ENCODE measurements at places on chromosomes 1 and 21.
A peak's percentile ranks its signal among the peaks of the same experiment; 100 is the strongest.

DNA sequence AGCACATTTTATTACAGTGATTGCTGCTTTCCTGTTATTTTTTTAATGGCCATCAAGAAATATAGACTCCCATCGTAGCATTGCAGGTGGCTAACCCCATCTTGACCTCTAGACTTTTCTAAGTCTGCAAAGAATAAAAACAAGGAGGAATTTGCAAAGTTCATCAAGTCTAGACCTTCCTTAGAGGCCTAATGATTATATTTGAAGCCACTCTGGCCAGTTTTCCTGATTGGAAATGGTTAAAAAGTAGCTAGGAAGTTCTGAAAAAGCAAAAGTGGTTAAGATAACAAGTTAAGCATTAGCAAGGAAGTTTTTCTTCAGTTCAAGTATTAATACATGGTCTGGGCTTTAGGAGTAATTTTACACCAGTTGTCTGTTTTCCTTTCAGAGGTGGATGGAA lies 16.7 kb upstream of the KCNJ15 start:
- no peak for DNase-seq

- DNase-seq = peak; percentile 17
These were observed 35.4 kb upstream of the CITED4 start for GRCh38 chr1:40897513-40897912.

DNA sequence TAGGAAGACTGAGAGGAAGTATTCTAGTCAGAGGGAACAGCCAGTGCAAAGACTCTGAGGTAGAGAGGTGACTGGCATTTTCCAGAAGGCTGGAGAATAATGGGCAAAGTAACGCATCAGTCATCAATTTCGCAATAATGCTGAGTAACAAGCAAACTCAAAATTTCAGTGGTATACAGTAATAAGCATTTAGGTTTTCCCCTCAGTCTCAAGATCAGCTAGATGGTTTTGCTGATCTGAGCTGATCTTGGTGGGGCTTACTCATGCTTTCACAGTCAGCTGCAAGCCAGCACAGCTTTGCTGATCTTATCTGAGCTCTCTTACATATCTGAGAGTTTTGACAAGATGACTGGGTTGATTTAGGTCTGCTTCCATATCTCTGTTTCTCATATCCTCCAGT lies 108.7 kb downstream of the TSEN15 start:
- peak; percentile 38 for DNase-seq

DNA sequence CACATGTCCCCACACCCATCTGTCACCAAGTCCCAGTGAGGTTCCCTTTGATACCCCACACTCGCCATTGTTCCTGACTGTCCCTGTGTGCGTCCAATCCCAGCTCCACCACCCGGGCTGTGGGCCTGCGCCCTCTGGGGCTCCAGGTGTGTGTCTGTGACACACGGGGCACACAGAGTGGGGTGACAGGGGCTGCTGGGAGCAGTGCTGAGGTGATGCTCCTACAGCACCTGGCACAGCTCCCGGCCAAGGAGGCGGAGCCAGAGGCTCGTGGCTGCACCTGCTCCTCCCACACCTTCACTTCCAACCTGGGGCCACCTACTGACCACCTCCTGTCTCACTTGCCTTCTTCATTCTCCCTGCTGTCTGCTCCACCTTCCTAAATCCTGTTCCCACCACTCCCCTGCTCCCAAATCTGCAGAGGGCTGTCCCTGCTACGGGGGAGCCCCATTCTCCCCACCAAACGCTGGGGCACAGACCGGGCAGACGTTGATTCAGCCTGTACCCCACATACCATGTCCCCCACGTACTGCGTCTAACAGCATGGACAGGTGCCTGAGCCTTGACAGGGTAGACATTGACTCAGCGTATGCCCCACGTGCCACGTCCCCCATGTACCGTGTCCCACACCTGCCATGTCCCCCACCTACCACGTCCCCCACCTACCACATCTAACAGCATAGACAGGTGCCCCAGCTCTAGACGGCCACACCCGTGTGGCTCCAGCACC lies 16.4 kb downstream of the WDR4 start:
- no peak for DNase-seq

DNA sequence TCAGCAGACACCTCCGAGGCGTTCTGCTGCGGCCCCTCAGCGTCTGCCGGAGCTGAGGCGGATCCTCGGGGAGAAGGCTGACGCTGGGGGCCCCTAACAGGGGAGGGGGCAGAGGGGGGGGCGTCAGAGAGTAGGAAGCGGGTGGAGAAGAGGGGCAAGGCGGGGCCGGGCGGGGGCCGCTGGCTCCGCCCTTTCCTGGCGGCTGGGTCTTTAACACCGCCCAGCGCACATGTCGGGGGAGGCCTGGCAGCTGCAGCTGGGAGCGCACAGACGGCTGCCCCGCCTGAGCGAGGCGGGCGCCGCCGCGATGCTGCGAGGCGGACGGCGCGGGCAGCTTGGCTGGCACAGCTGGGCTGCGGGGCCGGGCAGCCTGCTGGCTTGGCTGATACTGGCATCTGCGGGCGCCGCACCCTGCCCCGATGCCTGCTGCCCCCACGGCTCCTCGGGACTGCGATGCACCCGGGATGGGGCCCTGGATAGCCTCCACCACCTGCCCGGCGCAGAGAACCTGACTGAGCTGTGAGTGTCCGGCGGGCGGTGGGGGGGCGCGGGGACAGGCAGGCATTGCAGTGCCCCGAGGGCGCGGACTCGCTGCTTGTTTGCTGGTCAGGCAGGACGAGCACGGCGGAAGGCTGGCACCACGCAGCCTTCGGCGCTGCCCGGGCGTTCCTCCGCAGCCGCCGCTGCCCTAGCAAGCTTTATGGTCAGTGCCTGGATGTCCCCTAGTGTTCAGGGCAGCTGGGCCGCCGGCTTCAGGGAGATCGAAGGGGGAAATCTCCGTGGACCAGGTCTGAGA lies at the start of gene NTRK1:
Gene NTRK1, plus strand, starts transcription at position 238 of the 796 bp plus-strand sequence. Its CDS starts 70 bp downstream, at position 308.
- DNase-seq = no peak

- DNase-seq = no peak
These were observed 64.2 kb downstream of the IRF2BP2 start for GRCh38 chr1:234545517-234546386.

DNA sequence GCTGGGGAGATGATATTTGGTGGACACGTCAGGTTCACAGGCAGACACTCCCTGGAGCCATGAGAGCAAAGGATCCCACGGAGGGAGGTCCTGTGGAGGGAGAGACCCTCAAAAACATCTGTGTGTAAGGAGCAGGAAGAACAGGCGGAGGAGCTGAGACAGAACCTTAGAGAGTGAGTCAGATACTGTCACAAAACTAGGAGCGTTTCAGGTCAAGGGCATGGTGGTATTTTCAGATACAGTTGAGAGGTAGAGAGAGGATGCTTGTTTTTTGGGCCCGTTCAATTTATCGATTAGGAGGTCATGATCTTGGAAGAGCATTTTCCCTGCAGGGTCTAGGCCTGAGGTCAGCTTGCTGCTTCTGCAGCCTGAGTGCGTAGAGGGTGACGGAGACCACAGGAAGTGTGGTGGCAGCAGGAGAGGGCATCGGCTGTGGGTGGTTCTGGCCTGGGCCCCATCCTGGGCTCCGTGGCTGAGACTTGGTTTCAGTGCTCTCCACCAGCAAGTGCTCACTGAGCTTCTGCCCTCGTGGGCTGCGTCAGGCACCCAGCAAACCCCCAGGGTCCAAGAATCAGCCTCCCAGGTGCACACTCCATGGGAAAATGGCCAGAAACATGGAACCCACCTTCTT lies 39.9 kb downstream of the SPSB1 start:
- no peak for DNase-seq

- no peak for DNase-seq
These were observed 312.7 kb upstream of the PROX1 start for GRCh38 chr1:213675043-213675442.

- no peak for DNase-seq
These were observed 188.1 kb downstream of the TGFBR3 start for GRCh38 chr1:91697861-91698260.

DNA sequence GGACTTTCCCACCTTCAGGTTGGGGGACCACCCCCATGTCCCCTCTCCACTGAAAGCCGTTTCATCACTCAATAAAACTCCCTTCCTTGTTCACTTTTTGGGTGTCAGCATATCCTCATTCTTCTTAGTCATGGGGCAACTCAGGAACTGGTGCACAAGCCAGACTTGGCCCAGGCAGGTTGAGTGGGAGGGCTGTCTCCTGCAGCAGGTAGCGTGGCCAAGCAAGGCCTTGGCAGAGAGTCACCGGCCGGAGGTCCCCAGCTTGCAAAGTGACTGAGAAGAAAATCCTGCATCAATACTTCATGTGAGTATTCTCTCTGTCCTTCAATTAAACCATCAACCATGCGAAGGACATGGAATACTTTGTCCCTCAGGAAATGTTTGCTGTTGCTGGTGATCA lies 148.9 kb downstream of the RHOU start:
- no peak for DNase-seq

GRCh38 chr21:35420656-35421055 lies 371.6 kb upstream of the RUNX1 start:
- no peak for DNase-seq

- DNase-seq = no peak
These were observed 291.9 kb upstream of the USP25 start for GRCh38 chr21:15437883-15438282.

DNA sequence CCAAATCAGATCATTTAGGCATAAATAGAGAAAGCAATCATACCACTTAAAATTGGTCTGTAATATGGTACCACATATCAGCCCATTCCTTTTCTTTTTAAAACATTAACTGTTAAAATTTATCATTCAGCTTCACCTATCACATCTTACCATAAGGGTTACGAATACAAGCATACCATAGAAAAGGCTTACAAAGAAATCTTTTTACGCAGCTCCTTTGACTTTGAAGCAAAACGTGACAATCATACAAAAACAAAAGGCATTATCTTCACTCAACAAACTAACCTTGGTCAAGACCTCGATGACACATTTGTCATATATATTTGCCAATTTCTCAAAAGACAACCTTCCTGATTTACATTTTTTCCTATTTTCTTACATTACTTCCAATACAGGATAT lies 169.0 kb downstream of the SMYD3 start:
- no peak for DNase-seq

- DNase-seq = no peak
These were observed 5.9 kb downstream of the TRAPPC3 start for GRCh38 chr1:36143424-36143823.

GRCh38 chr1:60388092-60388987 lies 314.8 kb upstream of the C1orf87 start:
- DNase-seq = no peak

DNA sequence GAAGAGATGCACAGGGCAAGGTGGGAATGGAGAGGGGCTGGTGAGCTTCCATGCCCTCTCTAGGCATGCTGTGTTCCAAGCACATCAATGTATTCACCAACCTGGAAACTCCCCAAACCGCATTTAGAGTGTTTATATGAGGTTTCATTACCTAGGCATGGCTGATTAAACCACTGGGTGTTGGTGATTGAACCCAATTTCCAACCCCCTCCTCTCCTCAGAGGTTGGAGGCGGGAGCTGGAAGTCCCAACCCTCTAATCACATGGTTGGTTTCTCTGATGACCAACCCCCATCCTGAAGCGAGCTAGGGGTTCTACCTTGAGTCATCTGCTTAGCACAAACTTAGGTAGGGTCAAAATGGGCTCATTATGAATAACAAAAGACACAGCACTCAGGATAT lies 3.0 kb upstream of the PPIE start:
- no peak for DNase-seq

GRCh38 chr1:227893949-227894721 lies 53.6 kb downstream of the WNT9A start:
- DNase-seq = no peak

DNA sequence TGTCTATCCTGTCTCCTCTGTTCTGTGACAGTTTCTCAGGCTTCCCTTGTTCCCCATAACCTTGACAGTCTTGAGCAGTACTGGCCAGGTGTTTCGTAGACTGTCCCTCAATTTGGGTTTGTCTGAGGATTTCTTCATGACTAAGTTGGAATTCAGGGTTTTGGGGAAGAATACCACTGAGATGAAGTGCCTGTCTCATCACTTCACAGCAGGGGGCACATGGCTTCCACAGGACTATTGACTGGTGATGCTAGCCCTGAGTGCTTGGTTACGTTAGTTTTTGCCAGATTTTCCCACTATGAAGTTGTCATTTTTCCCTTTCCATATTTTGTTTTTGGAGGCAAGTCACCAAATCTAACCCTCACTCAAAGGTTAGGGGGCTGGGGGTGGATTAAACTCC lies 45.7 kb downstream of the CDCP2 start:
- DNase-seq = no peak

DNA sequence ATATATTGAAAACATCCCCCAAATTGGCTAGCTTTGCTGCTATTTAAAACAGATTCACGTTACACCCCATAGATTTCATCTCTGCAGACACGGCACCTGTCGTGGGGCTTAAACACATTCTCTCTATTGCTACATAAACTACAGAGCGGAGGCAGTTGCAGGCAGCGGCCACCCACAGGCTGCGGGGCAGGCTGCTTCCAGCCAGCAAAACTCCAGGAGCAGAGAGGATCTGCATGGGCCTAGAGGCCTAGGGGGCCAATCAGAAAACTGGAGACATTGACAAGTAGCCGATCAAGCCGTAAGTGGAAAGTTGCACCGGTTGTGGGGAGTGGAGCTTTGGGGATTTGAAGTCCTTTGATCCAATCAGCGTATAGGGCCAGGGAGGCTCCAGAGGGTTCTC lies 129.0 kb upstream of the KLHDC7A start:
- no peak for DNase-seq

- no peak for DNase-seq
These were observed 67.3 kb downstream of the URB2 start for GRCh38 chr1:229693129-229693900.

Data from amniotic stem cell (primary cell).